Activated CD4-positive, alpha-beta T cell treated with anti-CD3 and anti-CD28 coated beads for 4 hours (primary cell): ENCODE measurements at places on chromosomes 7 and 10.

- no peak for DNase-seq
These were observed 268 bp upstream of the IGFBP3 start for GRCh38 chr7:45921381-45921698.

DNA sequence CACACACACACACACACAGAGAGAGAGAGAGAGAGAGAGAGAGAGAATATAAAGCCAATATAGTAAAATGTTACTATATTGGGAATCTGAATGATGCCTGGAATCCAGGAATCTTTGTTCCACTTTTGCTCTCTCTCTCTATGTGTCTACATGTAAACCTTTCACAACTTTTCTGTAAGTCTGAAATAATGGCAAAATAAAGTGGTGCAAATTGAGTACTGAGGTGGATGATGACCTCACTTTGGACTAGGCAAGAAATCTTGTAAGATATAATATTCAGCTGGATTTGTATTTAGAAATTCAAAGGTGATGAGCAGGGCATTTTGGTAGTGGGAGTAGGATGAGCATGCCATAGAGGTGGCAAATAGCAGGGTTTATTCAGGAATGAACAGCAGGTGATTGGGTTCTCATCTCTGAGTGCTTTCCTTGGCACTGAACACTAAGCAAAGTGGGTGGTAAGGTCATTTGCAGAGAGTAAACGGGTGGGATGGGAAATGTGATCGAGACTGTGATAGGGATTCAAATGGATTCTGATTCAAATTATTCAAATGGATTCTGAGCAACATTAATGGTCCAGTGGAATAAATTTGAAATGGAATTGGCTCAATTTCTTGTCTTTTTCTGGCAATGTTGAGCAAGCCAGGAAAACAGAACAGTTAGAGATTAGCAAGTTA is 9.7 kb upstream of the ANLN start:
- DNase-seq, result no peak

- no peak for DNase-seq
These were observed 2.6 kb upstream of the DLX6 start for GRCh38 chr7:97002555-97003261.

GRCh38 chr10:26508016-26508415 is 69.9 kb downstream of the APBB1IP start:
- no peak for DNase-seq

DNA sequence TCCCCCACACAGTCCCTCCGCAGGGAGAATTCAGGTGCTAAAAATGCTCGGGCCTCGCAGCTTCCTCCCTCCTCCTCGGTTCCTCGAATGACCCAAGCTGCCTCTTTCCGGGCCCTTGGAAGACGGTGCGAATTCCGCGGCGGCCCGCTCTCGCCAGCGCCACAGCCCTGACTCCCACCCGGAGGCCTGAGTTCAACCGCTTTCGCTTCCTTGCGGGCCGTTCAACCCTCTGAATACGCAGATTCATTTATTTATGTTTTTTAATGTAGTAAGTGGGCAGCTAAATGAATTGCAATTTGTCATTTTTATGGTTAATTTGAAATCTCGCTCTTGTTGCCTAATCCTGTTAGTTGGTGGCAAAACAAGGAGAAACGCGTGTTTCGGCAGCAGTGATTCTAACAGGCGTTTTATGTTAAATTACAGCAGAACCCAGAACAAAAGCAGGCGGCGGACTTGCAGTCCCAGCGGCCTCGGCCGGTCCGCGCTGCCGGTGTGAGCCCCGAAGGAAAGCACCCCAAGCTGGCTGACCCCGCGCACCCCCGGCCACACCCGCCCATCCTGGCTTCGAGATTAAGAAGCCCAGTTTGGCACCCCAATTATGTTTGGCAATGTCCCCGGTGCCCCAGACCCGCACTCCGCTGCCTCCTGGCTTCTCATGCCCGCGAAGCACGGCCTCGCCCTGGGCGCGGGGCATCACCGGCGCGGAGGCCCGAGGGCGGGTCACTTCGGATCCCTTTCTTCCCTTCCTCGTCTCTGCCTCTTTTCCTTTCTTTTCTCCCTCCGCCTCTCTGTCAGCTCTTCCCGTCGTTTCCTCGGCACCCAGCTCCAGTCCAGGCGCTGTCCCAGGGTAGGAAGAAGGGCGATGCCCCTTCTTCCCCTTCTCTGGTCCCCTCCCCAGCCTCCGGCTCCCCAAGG is 75.9 kb downstream of the INSIG1 start:
- no peak for DNase-seq

DNA sequence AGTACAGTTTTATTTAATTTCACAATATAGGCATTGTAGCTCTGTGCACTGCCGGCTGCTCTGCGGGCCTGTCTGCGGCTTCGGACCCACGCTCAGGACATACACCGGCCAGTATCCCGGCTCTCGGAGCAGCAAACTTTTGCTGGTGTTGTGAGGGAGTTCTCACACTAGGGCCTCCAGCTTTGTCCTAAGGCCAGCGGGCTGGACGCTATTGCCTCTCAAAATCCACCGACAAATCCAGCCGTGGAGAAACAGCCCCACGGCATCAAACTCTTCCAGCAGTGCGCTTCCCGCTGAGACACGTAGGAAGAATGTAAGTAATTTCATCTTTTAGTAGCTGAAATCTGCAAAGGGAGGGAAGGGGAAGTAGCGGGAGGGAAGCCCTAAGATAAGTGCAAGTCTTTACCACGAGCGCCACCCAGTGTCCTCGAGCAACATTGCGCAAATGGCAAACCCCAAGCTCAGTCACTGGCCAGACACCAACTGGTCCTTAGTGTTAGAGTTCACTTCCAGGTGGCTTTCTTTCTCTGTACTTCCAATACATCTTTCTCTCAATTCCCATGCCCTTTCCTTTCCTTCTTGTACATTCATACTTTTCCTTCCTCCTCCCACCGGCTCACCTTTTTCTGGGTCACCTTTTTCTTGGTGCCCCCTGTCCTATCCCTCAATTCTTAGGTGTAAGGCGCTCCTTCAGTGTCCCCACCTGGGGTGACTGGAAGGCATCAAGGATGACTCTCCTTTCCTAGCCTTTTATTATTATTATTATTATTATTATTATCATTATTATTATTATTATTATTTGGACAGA is 3.0 kb upstream of the DLX5 start:
- peak; percentile 54 for DNase-seq

- no peak for DNase-seq
These were observed 1.0 kb downstream of the CCDC186 start for GRCh38 chr10:114172776-114173602.

DNA sequence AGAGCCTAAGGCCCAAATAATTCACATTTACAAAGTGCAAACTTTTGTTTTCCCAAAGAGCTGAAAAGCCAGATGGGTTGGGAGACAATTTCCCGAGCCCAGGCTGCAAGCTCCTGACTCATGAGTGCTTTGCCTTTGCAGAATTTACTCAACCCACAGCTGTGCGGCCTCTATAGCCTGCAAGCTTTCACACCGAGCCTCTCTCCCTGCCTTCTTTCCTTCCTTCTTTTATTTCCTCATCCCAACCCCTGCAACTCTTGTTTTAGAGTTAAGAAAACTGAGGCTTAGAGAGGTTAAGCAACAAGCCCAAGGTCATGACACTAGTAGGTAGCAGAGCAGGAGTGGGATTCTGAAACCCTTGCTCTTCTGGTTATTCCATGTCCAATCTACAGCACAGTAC is 203.0 kb upstream of the GPR26 start:
- DNase-seq, result no peak
